Hippocampal formation (tissue), 2 donors: ENCODE measurements at places on chromosomes 16 and 17.

GRCh38 chr17:75595284-75595919 lies 7.8 kb downstream of the MYO15B start:
- DNase-seq: no peak

GRCh38 chr17:16913463-16913862 lies 58.5 kb downstream of the TNFRSF13B start:
- DNase-seq: no peak

DNA sequence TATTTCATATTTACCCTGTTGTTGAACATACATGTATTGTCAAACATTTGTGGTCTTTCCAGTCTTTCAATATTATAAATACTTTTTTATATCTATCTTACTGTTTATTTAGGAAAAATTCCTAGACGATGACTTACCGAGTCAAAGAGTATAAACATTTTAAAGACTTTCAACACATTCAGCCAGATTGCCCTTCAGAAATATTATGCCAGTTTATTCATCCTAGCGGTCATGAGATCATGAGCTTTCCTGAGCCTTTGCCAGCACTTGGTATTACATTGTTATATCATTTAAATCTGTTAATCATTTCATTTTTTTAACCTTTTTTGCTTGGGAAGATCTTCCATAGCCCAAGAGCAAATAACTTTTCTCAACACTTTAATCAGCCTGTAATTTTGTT lies 197.4 kb downstream of the SPECC1 start:
- DNase-seq: no peak

- no peak for DNase-seq
Observed at GRCh38 chr16:27517664-27518063, 32.0 kb downstream of the GTF3C1 start.

DNA sequence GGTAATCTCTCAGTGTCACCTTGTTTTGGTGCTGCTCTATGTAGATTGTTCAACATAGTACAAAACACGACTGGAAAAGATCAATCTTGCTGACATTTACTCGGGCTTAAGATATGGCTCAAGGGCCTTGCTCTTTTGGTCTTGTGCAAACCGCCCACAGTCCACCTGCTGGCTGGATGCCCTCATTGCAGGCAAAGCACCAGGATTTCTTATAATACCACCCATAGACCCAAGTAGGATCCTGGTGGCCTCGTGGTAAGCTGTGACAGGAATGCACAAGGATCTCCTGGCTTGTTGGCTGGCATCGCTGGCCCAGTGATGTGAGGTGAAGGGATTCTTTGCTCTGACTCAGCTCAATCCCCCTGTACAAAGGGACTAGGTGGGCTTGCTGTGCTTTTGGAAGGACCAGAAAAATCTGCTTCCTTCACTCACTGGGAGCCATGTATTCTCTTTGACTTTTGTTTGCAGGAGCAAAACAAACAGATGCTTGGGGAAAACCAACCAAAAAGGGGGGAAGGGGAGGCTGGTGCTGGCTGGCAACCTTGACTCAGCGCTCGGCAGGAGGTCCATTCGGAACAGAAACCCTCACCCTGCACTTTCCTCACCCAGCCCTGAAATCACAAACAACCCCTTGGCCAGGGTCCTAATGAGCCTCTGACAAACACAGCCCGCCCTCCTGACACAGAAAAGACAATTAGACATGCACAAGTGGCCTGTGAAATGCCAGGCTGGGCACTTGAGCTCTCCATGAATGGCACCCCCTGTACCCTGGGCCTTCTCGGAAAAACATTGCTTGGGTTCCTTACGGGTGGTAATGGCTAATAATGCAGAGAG lies 36.6 kb upstream of the MED9 start:
- peak; percentile 59 for DNase-seq
